ENCODE measurements at places on chromosomes 6 and 20.

DNA sequence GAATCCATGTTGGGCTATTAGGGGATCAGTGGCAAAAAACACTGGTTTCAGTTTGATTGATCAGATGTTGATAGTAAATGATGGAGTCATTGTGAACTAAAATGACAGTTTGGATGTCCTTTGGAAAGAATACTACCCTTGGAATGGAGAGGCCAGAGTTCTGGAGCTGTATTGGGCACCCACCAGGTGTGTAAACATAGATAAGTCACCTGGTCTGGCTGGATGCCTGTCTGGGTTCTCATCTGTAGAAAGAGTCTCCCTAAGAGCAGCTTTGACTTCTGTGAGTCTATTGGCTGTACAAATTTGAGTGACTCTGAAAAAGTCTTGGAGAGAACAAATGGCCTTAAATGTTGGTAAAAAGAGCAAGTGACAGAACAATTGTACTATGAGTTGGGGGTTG is 115.0 kb downstream of the SCP2D1 start:
- no peak for DNase-seq

DNA sequence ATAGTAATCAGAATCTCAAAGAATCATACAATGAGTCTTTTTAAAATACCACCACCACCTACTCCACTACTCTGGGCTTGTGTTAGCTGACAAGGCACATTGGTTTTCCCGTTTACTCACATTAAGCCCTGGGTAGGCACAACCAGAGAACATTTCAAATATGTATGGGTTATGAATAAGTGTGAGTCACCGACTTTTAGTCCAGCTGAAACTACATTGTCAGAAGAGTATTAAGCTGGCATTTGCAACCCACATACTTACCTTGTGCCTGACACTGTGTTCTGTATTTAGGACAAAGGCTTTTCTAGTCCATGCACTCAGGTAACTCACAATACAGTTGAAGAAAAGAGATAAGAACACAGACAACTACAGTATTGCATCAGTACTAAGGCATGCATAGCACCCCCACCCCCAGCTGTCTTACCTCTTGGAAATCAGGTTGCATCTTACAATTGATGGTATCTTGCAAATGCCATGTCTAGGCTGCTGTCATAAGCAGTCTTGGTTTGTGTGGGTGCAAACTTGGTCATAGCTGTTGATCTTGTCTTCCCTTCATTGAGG is 40.3 kb upstream of the AHI1 start:
- peak; percentile 87 for DNase-seq

GRCh38 chr20:39268981-39269461 is 306.9 kb downstream of the DHX35 start:
- DNase-seq = peak; percentile 14

DNA sequence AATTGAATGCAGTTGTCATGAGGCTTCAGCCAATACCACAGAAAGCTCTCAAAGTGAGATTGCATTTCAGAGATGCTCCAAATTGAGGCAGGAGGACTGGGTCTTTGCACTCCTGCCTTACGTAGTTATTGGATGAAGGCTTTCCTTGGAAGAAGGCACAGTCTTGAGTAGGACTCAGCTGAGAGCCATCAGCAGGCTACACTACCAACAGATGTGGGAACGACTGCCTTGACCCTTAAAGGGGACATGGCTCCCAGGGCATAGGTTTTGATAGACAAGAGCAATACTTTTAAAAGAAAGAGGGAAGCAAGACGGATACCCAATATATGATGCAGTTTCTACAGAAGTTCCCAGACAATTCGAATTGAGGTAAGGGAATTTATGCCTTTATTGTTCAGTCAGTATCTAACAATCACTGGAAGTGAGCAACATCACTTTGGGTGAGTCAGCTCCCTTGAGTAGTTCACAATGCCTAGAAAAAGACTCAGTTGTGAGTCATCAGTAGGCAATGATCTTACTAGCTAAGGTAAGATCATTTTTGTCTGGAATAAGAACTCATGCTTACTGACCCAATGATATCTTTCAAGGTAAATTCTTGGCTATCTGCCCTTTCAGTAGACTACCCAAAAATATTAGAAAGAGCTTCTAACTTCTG is 390.8 kb downstream of the GJA1 start:
- peak; percentile 96 for DNase-seq

GRCh38 chr20:14644306-14645097 is 307.1 kb upstream of the FLRT3 start:
- no peak for DNase-seq

- no peak for DNase-seq
Measured at GRCh38 chr6:12222405-12223366, 67.5 kb upstream of the EDN1 start.

GRCh38 chr6:36753671-36754405 is 56.2 kb downstream of the RAB44 start:
- DNase-seq = no peak

- no peak for DNase-seq
Measured at GRCh38 chr6:156416391-156416790, 360.8 kb upstream of the ARID1B start.

DNA sequence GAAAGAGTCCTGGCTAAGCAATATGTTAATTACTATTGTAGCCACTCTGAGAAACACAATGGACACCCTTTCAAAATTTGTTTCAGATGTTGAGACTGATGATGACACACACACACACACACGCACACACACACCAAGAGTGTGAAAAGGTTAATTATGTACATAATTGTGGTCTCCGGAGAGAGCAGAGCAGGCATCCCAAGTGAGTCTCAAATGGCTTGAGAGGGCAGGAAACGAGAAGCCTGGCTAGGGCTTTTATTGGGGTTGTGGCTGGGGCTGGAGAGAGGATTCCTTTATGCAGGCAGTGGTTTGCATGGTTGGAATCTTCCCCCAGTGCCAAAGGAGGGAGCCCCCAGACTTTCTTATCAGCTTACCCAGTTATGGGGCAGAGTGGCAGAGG is 38.2 kb upstream of the NKX2-4 start:
- DNase-seq = no peak

- no peak for DNase-seq
Measured at GRCh38 chr6:14384175-14384949, 266.8 kb downstream of the CD83 start.
